ENCODE measurements at places on chromosomes 2 and 18.

DNA sequence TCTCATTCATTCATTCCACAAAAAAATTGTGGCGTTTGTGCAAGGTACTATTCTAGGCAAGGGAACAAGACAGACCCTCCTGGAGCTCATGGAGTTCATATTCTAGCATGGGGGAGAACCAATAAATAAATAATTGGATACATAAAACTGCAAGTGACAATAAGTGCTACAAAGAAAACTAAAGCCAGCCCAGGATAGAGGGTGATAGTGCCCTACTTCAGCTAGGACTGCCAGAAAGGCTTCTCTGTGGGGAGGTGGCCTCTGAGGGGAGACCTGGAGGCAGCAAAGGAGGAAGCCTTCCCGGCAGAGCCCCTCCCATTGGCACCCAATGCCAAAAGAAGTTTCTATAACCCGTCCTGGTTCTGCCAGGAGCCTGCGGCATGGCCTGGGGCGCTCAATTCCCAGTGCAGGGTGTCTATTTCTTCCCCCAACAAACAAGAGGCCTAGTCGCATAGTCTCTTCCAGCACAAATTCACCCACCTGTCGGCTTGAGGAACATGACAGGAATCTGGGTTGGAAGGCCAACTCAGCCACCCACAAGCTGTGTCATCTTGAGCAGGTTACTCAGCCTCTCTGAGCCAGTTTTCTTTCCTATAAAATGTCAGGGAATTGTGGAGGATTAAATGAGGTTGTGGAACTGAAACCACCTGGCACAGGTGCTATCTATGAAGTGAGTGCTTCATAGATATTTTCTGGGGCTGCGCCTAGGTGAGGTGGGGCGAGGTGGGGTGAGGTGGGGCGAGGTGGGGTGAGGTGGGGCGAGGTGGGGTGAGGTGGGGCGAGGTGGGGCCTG is 94.3 kb downstream of the ZFP36L2 start:
- no peak for DNase-seq

DNA sequence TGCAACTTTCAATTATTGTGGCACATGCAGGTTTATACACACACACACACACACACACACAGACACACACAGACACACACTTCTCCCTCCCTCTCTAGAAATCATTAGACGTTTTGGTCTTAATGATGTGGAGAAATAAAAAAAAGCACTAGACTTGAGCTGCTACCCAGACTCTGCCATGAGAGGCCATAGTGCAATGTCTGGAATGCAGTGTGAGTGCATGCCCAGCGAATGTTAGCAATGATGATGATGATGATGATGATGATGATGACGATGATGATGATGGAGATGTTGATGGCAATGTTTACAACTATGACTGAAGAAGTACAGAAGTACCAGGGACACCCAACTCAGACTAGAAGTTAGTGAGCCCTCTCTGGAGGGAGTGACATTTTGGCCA is 23.8 kb upstream of the KLHL29 start:
- DNase-seq, result no peak

- DNase-seq, result peak; percentile 68
Measured at GRCh38 chr2:149562324-149562723, 25.3 kb downstream of the MMADHC start.

DNA sequence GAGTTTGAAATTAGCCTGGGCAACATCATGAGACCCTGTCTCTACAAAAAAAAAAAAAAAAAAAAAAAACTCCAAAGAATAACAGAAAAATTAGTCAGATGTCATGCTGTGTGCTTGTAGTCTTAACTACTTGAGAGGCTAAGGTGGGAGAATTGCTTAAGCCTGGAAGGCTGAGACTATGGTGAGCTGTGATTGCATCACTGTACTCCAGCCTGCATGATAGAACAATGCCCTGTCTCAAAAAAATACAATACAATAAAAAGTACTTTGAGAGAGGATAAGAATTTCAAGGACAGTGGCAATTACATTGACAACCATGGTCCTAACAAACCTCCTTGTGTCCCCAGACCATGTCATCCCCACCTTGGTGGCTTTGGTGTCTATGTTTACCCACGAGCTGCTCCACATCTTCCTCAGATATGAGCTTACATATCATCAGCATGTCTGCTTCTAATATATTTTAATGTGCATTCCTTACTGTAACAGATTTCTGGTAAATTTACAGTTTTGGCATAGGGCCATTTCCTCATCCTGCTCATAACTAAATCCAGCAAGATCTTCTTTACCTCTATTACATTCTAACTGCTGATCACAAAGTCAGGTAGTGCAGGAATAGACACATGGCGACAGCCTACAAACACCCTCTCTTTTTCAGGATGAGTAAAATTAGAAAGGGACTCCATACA is 437.7 kb upstream of the HNRNPA3 start:
- DNase-seq, result no peak

DNA sequence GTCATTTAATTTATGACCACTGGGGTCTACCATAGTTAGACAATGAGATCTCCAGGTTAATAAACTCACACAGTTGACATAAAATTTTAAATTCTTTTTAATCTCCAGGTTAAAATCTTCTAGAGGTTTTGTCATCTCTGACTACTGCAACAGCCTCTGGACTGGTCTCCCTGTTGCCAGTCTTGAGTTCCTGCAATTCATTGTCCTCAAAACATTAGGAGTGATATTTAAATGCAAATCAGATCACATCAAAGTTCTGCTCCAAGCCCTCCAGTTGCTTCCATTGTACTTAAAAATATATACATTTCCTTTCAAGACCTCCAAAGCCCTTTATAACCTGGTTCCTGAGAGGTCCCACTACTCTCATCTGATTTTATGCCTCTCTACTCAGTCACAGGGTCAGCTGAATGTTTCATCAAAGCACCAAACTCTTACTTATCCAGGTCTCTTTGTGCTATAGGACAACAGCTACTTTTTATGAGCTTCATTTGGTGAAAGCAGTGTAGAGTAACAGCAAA is 18.6 kb upstream of the LINC00305 start:
- DNase-seq, result no peak

DNA sequence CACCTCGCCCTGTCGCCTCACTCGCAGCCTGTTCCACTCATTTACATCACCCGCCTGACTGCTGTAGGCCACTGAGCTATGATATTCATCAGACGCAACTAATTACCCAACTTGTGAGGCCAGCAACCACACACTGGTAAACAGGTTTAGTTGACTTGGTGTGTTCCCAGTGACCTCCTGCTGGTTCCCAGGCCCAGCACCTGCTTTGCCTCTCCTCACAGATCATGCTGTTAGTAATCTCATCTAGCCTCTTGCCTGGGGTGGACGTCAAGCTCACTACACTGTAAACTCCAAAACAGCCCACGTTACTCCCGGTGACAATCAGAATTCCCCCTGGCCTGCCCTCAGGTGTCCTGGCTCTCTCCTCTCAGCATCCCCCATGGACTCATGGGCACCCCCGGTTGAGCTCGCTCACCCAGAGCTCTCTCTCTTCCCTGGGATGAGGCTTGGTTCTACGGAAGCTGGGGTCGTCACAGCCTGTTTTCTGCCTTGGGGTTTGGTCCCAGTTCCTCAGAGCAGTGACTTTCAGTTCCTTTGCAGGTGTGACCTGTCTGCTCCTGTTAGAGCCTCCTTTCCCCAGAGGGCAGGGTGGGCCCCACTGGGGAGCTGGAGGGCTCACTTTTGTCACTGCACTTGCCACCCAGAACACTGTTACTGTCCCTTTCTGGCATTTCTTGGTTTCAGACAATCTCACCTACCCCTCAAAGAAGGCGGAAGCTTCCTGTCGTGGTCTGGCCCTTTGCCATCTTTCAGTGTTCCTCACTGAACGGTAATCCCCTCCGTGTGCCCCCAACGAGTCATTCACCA is 40.3 kb downstream of the INPP5D start:
- no peak for DNase-seq

DNA sequence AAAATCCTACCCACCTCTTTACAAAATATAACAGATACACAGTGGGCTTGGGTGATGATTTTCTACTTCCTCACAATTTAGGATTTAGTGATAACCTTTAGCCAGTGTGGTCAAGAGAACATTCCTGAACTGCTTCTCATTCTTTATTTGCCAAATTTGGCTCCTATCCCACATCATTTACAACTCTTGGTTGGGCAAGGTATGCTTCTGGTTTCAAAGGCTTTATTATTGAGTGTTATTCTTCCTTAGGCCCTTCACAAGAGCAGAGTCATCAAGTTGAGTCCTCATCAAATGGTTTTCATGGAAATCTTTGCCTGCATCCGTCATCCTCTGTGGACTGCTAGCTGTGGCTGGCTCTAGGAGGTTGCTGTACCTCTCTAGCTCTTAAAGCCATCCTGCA is 472.0 kb upstream of the ETAA1 start:
- DNase-seq, result peak; percentile 67

DNA sequence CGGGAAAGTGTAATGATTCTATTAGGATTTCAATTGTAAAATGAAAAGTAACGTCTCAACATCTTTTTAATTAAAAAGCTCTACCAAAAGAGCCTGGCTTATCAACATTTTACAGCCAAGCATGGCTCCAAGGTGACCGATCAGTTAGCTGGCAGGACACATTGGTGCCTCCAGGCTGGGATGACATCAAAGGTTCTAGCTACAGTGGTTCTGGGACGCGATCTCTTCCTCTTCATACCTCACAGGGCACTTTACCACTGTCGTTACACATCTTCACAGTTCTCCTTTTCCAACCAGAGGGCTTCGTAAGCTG is 693 bp downstream of the ORC2 start:
- no peak for DNase-seq

DNA sequence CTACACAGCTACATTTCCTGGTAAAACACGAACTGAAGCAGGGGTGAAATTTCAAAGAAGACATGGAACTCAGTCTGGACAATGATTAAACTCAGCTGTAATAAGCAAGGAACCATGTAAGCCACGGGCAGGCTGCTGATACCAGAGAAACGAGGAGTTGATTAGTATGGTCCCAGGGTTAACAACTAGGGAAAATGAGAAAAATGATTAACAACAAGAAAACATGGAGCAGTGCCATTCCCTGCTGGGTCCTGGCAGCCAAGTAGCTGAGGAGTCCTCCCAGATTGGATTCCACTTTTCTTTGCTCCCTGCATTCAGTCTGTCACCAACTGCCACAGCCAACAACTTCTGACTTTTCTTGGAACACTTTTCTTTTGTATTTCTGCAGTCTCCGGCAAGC is 517.0 kb upstream of the KLHL29 start:
- no peak for DNase-seq

DNA sequence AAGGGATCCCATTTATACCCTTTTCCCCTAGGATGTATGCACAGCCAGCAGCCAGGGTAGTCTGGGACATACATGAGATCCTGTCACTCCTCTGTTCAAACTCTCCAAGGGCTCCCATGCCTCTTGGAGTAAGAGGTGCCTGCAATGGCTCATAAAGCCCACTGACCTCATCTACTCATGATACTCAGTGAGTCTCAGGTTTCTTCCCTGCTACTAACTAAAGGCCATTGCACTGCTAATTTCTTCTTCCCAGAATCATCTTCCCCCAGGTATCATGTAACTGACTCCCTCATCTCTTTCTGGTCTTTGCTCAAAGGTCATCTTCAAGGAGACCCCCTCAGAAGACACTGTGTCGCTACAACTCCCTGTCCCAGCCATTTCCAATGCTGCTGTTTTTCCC is 68.2 kb downstream of the CCBE1 start:
- no peak for DNase-seq

DNA sequence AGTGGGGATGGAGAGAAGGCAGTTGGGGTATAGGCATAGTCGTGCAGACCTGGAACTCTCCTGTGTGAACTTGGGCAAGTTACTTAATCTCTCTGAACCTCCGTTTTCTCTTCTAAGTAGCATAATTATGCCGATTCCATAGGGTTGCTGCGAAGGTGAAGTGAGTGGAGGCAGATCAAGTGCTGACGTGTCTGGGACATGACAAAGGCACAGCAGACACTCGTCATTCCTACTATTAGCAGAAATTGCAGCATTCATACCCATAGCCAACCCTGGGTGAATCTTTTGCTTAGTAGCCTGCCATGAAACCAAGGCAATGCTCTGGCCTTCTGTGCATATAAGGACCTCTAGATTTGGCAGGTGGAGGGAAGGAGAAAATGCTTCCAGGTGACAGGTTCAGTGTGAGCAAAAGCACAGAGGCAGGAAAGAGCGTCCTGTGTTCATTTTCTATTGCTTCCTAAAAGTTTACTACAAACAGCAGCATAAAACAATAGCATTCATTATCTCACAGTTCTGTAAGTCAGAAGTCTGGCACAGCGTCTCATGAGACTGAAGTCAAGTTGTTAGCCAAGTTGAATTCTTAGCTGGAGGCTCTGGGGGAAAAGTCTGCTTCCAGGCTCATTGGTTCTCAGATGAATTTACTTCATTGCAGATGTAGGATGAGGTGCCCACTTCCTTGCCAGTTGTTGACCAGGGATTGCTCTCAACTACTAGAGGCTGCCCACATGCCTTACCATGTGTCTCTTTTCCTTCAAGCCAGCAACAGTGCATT is 77.8 kb downstream of the CTIF start:
- DNase-seq, result no peak

- no peak for DNase-seq
Measured at GRCh38 chr2:20136149-20136548, 84.7 kb upstream of the LAPTM4A start.

DNA sequence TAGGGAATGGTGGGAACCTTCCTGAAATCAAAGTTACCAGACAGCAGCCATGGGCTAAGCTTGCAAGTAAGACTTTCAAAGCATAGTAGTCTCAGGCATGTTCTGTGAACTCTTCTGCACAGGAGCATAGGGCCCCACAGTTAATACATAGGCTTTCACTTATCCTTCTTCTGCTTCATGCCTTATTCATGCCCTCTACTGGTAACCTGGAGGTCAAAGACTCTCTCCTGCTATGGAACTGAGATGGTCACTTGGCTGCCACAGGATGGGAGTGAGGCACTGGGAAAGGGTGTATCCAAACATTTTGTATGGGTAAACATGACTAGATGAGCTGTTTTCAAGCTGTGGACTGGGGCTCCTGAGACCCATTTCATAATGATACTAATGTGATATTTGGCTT is 49.1 kb upstream of the ZNF638 start:
- peak; percentile 33 for DNase-seq

GRCh38 chr2:128726911-128727310 is 408.2 kb upstream of the HS6ST1 start:
- DNase-seq, result no peak

GRCh38 chr2:218271487-218271797 is 1.1 kb downstream of the PNKD start:
- no peak for DNase-seq

DNA sequence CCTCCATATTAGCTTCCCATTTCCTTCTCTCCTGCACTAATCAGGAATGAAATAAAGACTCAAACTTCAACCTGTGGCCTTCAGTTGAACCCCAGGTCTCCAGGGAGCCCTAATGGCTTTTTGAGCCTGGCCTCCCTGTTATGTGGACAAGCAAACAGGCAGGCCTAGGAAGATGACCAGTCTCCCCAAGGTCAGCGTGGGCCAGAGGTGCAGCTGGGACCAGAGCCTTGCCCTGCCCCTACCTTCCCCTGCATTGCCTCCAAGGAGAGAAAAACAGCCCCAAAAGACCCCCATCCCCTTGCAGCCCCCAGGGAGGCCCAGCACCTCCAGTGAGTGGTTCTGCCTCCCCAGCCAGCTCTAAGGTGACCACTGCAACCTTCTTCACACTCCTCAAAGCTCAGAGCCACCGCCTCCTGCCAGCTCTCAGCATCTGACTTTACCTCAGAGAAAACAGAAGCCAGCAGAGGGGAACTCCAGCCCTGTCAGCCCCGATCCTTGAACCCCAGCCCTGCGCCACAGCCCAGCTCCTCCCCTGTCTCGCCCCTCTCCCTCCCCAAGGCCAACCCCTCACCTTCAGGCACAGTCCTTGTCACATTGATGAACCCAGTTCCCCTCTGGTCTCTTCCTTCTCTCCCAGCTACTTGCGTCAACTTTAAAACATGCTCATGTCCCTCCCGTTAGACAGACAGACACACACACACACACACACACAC is 59.5 kb upstream of the ID2 start:
- no peak for DNase-seq
